ENCODE measurements at places on chromosomes 2 and 18. TPM values are rescaled to one million over a fixed set of nuclear protein-coding genes. Genes with fewer than 3 reads are reported as not detected.

- no peak for DNase-seq
- H3K36me3 ChIP-seq = no peaks in the 10 kb centered on the region
- no peak overlapping the region for H3K4me3 ChIP-seq
- H3K27me3 ChIP-seq = no peaks in the 10 kb centered on the region
- no peak overlapping the region for H3K27ac ChIP-seq
Observed at GRCh38 chr18:42530276-42530675, 575.2 kb downstream of the PIK3C3 start.

DNA sequence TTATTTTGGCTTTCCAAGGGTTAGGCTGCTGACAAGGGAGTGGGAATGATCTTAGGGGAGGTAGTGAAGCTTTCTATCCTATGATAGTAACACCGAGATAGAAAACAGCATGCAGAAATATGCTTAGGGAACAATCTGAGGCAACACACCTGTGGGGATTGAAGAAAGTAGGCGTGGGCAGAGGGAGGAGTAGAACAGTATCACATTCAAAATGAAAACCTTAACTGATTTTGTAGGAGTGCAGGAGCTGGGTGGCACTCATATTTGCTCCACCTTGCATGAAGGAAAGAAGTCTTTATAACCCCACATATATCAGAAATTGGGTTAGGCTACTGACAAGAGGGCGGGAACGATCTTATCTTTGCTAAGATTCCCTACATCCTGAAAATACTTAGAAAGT lies 762.2 kb upstream of the CNTNAP5 start:
- no peak for DNase-seq
- H3K4me1 ChIP-seq = no peaks in the 10 kb centered on the region
- no peaks in the 10 kb centered on the region for H3K27me3 ChIP-seq
- H3K36me3 ChIP-seq = no peaks in the 10 kb centered on the region
- H3K27ac ChIP-seq = no peak overlapping the region

- no peaks in the 10 kb centered on the region for H3K27me3 ChIP-seq
- H3K36me3 ChIP-seq = no peaks in the 10 kb centered on the region
- H3K27ac ChIP-seq = no peak overlapping the region
- DNase-seq = no peak
- H3K4me3 ChIP-seq = no peak overlapping the region
Observed at GRCh38 chr2:223625652-223626051, 23.5 kb upstream of the SCG2 start.

PCARE gene
- not detected for total RNA-seq

UGT1A10 gene
- total RNA-seq = not detected

GRCh38 chr2:150429384-150429961 lies 58.0 kb downstream of the RND3 start:
- DNase-seq = no peak
- H3K27ac ChIP-seq = no peak overlapping the region
- no peaks in the 10 kb centered on the region for H3K4me1 ChIP-seq
- H3K36me3 ChIP-seq = no peaks in the 10 kb centered on the region
- H3K4me3 ChIP-seq = no peak overlapping the region

GRCh38 chr2:109377976-109378375 lies 235.8 kb downstream of the SEPTIN10 start:
- DNase-seq = no peak
- no peaks in the 10 kb centered on the region for H3K4me1 ChIP-seq
- H3K4me3 ChIP-seq = no peak overlapping the region
- no peaks in the 10 kb centered on the region for H3K27me3 ChIP-seq

HRH4 gene
- total RNA-seq = 13.9 TPM

DNA sequence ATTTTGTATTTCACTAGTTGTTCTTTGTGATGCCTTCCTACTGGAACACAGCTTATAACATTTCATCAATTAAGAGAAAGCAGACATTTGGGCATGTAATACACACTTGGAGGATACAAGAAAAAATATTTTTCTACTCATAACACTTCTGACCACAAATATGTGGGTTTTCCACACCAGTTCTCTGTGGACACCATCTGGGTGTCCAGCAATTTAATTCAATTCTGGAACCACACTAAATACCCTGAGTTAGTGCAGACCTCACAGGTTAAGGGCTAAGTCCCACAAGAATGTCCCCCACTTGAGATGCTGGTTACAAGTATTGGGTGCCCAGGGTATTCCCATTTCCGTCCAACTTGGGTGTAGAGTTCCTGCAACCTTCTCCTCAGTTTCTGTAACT lies 91.1 kb upstream of the SKOR2 start:
- no peak overlapping the region for H3K27ac ChIP-seq
- no peak for DNase-seq
- H3K36me3 ChIP-seq = no peaks in the 10 kb centered on the region
- H3K4me3 ChIP-seq = no peak overlapping the region

DNA sequence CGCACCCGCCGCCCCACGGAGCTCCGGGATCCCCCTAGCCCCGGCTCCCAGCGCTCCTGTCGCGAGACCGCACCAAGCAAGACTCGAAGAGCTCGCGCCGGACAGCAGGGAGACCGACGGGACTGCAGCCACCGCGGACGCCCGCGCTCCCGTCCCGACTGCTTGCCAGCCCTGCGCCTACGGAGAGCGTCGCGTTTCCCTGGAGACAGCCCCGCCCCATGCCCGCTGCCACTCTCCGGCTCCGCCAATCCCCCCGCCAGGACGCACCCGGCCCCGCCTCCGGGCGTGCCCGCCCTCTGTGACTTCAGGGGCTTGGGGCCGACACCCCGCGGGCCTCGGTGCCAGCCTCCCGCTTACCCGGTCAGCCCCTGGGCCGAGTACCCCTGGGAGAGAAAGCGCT lies at the start of gene ANKMY1:
Gene ANKMY1, minus strand, starts transcription at position 181 of the 400 bp plus-strand sequence. CDS start 653 bp downstream, outside the sequence.
- peaks cover 49% of the 10 kb centered on the region for H3K4me1 ChIP-seq
- H3K27ac ChIP-seq = no peak within 1 kb of the TSS
- H3K36me3 ChIP-seq = peaks cover 18% of the 10 kb centered on the region
- no peaks in the 10 kb centered on the region for H3K27me3 ChIP-seq
- no peak within 1 kb of the TSS for H3K4me3 ChIP-seq

DNA sequence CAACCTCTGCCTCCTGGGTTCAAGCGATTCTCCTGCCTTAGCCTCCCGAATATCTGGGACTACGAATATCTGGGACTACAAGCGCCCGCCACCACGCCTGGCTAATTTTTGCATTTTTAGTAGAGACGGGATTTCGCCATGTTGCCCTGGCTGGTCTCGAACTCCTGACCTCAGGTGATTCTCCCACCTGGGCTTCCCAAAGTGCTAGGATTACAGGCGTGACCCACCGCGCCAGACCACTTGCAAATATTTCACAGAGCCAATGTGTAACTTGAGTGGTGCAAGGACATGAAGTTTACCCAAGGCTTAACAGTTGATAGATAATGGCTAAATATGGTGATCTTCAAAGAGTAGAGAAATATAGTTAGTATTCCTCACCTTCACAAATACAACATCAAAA lies 14.1 kb upstream of the MTIF2 start:
- H3K36me3 ChIP-seq = no peaks in the 10 kb centered on the region
- H3K27me3 ChIP-seq = no peaks in the 10 kb centered on the region
- H3K4me3 ChIP-seq = no peak overlapping the region
- H3K4me1 ChIP-seq = peaks cover 14% of the 10 kb centered on the region
- DNase-seq = no peak

DNA sequence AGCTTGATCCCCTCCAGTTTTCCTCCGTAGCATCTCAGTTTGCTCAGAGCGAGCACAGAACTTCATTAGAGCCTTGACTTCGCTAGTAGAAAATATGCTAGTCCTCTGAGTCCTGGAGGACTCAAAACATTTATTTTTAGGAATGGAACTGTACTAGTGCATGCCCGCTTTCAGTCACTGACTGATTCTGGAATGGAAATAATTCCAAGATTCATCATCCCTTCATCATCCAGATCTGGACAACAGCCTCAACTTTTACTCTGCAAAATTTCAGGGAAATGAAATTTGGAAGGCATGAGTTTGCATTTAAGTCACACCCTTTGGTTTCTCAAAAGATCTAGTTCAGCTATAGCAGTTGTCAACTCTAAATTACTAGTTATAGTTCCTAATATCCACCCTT lies 304.6 kb downstream of the XIRP2 start:
- DNase-seq = no peak
- no peaks in the 10 kb centered on the region for H3K27me3 ChIP-seq
- H3K36me3 ChIP-seq = no peaks in the 10 kb centered on the region
- H3K4me1 ChIP-seq = no peaks in the 10 kb centered on the region

GRCh38 chr2:44005846-44006245 lies 10.1 kb upstream of the LRPPRC start:
- no peaks in the 10 kb centered on the region for H3K36me3 ChIP-seq
- H3K4me3 ChIP-seq = no peak overlapping the region
- no peak for DNase-seq
- H3K27ac ChIP-seq = no peak overlapping the region
- no peaks in the 10 kb centered on the region for H3K4me1 ChIP-seq

DNA sequence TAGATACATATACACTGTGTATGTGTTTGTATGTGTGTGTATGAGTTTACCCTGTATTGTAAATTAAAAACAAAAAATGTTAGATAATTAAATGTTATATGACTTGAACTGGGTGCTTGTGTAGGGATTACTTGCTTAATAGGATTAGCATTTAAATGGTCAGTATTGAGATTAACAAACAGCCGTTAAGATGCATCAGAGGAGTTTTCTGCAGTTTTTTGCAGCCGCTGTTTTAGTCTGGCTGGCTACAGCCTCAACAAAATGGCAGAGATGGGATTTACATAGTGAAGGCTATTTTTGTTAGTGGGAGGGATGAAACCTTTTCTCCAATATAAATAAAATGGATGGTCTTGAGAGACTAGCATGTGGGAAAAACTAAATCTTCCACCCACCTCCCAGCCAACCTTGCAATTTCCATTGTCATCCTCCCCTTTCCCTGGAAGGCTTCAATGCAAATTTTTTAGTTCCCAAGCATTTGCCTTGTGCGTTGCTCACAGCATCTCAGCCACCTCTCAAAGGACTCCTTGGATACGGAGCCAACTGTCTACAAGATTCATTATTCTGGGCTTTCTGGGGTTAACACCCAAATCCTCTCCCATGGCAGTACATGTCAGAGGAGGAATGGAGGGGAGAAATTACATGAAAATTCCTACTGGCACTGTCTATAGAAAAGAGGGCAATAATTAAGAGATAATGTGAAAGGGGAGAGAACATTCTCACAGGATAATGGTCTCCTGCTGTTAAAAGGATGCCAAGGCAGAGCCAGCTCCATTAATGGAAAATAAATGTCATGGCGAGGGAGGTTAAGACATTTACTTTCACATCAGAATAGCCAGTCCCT lies 351.9 kb downstream of the CDH2 start:
- H3K27ac ChIP-seq = no peak overlapping the region
- DNase-seq = no peak
- H3K4me1 ChIP-seq = no peaks in the 10 kb centered on the region
- no peak overlapping the region for H3K4me3 ChIP-seq
- no peaks in the 10 kb centered on the region for H3K36me3 ChIP-seq

DCAF17 gene
- 30.7 TPM for total RNA-seq

DNA sequence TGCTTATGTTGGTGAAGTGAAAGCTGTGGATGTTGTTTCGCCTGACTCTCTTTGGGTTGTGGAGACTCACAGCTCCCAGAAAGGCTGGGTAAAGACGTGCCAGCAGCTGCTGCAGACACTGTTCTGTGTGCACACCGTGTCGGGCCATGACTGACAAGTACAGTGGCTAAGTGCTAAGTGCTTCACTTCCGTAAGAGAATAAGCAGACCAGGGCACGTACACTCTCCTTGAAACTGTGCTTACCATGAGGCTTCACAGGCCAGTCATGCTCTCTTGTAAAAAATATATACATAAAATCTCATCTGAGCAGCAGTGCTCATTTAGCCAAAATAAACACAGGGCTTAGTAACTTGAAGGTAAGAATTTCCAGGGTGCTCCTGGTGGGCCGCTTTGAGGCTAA lies 86.0 kb downstream of the NRP2 start:
- no peak overlapping the region for H3K4me3 ChIP-seq
- H3K36me3 ChIP-seq = no peaks in the 10 kb centered on the region
- H3K27me3 ChIP-seq = peaks cover 5% of the 10 kb centered on the region

DNA sequence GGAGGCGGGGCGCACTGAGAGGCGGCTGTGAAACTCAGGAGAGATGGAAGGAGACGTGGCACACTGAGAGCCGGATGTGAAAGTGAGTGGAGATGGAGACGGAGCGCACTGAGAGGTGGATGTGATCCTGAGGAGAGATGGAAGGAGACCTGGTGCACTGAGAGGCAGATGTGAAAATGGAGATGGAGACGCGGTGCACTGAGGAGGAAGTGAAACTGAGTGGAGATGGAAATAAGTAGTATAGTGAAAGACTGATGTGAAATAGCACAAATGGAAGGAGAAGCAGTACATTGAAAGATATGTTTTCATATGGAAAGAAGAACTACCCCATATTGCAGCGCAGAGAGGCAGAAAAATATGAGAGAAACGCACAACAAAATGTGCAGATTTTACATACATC lies 281.6 kb upstream of the RGPD4 start:
- no peaks in the 10 kb centered on the region for H3K27me3 ChIP-seq
- no peaks in the 10 kb centered on the region for H3K4me1 ChIP-seq

GRCh38 chr2:8312861-8313830 lies 368.7 kb upstream of the ID2 start:
- no peak for DNase-seq
- peaks cover 91% of the 10 kb centered on the region for H3K4me1 ChIP-seq
- H3K27me3 ChIP-seq = no peaks in the 10 kb centered on the region
- H3K36me3 ChIP-seq = no peaks in the 10 kb centered on the region
- H3K27ac ChIP-seq = peak overlapping the region; percentile 81

GRCh38 chr2:78870343-78870967 lies 155.0 kb upstream of the REG3G start:
- no peak overlapping the region for H3K4me3 ChIP-seq
- H3K36me3 ChIP-seq = no peaks in the 10 kb centered on the region
- no peaks in the 10 kb centered on the region for H3K4me1 ChIP-seq

ELOA2 gene
- total RNA-seq = not detected

DNA sequence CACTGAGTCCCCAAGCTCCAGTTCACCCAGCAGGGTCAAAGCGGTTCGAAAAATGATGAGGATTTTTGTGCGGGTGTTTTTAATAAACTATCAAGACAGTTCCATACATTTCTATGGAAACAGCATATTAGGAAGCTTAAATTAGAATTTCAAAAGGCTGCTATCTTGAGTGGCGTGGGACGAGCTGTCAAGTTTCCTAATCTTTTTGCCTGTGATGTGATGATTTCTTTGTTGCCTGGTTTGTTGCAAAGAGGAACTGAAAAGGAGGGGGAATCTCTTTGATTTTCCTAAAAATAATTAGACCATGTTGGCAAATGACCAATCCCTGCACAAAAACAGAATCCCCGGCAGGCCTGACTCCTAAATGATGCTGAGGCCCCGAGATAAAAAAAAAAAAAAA lies 66.1 kb upstream of the ATG16L1 start:
- no peak overlapping the region for H3K4me3 ChIP-seq
- H3K4me1 ChIP-seq = peaks cover 4% of the 10 kb centered on the region
- H3K36me3 ChIP-seq = peaks cover 92% of the 10 kb centered on the region
- no peaks in the 10 kb centered on the region for H3K27me3 ChIP-seq
- DNase-seq = no peak
- no peak overlapping the region for H3K27ac ChIP-seq

DNA sequence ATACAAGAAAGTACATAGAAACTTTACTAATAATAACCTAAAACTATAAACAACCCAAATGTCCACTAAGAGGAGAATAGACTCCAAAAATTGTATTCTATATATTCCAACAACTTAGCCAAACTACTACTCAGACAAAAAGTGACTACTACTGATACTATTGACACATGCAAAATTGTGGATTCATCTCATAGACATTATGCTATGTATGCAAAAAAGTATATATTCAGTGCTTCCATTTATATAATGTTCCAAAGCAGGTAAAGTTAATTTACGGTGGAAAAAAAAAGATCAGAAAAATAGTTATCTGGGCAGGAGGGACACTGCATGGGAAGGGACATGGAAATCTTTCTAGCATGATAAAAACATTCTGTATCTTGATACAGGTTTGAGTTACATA lies 62.0 kb upstream of the SRD5A2 start:
- H3K27ac ChIP-seq = no peak overlapping the region
- H3K36me3 ChIP-seq = no peaks in the 10 kb centered on the region
- no peak overlapping the region for H3K4me3 ChIP-seq
- DNase-seq = no peak

COL5A2 gene
- 0.68 TPM for total RNA-seq
